T-helper 17 cell (primary cell): ENCODE measurements at places on chromosomes 1 and 21. TPM values are rescaled to one million over a fixed set of nuclear protein-coding genes. Genes with fewer than 3 reads are reported as not detected.

PLCH2 gene
- 39.3 TPM for total RNA-seq

FMO1 gene
- total RNA-seq = not detected

CA6 gene
- not detected for total RNA-seq

PAQR7 gene
- 2.6 TPM for total RNA-seq

SCAMP3 gene
- total RNA-seq = 69.4 TPM

CYP4A22 gene
- total RNA-seq = not detected

HPDL gene
- total RNA-seq = 0.21 TPM

CELA3B gene
- total RNA-seq = not detected

DCDC2B gene
- total RNA-seq = not detected

BCL2L15 gene
- total RNA-seq = 1.4 TPM
